ENCODE measurements at places on chromosomes 6 and 20.
A peak's percentile ranks its signal among the peaks of the same experiment; 100 is the strongest.

- no peak for DNase-seq
Measured at GRCh38 chr6:158518191-158519127, 41.4 kb upstream of the TMEM181 start.

GRCh38 chr20:46991880-46992639 is 97.4 kb downstream of the EYA2 start:
- DNase-seq: no peak

- DNase-seq: no peak
Measured at GRCh38 chr6:17466707-17467106, 73.3 kb downstream of the CAP2 start.

- DNase-seq: no peak
Measured at GRCh38 chr6:107083047-107083768, 32.1 kb downstream of the BEND3 start.

GRCh38 chr6:44660561-44661220 is 273.2 kb downstream of the CDC5L start:
- DNase-seq: no peak

DNA sequence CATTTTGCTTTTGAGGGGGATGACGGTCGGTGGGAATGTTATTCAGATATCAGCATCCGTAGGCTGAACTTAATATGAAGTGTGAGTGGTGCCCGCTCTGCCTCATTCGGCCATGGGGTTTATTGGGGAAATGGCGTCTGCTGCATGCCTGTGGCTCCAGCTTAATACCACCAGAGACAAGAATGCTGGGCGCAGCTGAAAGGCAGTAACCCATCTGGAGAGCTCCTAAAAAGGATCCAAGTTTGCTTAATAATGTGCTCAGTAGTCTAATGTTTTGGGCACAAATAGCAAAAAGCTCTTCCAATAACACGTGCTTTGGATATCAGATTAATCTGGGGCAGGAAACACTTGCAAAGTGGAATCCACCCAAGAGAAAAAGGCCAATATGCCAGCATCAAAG is 273.0 kb upstream of the TAB2 start:
- DNase-seq: no peak

DNA sequence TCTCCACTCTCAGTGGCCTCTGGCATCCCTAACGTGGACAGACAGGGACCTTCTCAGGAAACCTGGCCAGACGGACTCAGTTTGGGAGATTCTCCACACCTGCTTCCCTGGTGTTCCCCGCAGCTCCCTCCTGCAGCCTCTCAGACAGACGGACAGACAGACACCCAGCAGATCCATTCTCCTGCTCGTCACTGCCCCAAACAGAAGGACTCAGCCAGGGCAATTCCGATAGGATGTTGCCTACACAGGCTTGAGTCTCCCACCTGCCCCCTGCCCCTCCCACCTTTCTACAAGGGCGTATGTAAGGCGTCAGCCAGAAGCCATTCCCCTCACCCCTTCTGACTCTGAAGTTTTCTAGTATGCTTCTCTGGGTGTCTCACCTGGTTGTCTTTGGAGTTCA is 428 bp downstream of the CCM2L start:
- no peak for DNase-seq

- no peak for DNase-seq
Measured at GRCh38 chr6:4751823-4752464, 24.3 kb upstream of the CDYL start.

DNA sequence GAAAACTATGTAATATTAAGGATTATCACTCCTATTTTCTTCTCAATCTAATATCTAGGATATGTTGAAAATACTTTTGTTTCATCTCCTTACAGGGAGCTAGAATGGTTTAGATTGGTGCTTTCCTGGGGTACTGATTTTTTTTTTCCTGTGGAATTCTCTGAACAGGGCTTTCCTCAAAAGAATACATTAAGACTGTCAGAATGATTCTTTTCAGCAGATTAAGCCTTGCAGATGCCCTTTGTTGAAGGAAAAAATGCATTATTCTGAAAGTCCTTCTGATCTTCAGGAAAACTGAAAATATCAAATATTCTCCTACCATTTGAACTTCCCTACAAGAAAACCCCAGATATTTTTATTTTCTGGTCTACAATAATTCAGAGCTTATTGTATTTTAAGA is 178.9 kb downstream of the SOX4 start:
- DNase-seq: no peak

- DNase-seq: no peak
Measured at GRCh38 chr6:25831532-25832306, at the start of gene SLC17A1. Gene SLC17A1 (minus strand): TSS chr6:25832052. CDS start chr6:25830557, 1,495 bp downstream.

GRCh38 chr6:155349129-155349528 is 34.8 kb upstream of the TFB1M start:
- DNase-seq: no peak

- DNase-seq: peak; percentile 14
Measured at GRCh38 chr20:1301031-1301529, 27.9 kb downstream of the SDCBP2 start.

DNA sequence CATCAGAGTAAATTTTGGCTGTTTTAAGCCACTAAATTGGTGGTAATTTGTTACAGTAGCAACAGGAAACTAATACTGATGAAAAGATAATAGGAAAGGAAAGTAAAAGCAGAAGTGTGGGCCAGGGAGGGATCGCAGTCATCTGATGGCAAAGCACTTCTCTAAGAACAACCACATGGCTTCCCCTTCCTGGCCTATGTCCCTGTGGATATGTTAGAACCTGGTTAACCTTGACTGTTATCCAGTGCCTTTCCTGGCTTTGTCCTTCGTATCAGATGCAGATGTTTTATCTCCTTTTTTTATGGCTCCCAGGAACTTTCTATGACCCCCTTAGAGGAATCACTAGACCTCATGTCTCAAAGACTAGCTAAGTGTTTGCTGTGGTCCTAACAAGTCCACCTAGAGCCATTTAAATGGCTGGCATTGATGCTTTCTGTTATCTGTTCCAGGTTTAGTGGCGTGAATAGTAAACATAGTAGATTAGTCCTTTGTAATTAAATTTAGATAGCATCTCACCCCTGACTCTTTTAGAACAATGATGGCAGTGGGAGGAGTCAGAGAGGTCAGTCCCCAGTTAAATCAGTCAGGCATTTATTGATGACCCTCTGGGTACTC is 79.2 kb upstream of the PHACTR2 start:
- DNase-seq: peak; percentile 71

DNA sequence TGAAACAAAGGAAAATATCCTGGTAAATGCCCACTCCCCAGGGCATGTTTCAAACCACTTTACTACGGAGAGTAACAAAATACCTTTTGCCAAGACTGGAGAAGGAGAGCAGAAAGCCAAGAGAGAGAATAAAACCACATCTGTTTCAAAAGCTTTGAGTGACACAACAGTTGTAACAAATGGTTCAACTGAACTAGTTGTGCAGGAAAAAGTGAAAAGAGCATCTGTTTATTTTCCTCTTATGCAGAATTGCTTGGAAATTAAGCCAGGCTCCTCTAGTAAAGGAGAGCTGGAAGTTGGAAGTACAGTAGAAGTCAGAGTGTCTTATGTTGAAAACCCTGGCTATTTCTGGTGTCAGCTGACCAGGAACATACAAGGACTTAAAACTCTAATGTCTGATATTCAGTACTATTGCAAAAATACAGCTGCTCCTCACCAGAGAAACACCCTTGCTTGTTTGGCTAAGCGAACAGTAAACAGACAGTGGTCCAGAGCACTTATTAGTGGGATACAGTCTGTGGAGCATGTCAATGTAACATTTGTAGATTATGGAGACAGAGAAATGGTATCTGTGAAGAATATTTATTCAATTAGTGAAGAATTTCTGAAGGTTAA is 2.6 kb downstream of the TDRD6 start:
- DNase-seq: no peak

DNA sequence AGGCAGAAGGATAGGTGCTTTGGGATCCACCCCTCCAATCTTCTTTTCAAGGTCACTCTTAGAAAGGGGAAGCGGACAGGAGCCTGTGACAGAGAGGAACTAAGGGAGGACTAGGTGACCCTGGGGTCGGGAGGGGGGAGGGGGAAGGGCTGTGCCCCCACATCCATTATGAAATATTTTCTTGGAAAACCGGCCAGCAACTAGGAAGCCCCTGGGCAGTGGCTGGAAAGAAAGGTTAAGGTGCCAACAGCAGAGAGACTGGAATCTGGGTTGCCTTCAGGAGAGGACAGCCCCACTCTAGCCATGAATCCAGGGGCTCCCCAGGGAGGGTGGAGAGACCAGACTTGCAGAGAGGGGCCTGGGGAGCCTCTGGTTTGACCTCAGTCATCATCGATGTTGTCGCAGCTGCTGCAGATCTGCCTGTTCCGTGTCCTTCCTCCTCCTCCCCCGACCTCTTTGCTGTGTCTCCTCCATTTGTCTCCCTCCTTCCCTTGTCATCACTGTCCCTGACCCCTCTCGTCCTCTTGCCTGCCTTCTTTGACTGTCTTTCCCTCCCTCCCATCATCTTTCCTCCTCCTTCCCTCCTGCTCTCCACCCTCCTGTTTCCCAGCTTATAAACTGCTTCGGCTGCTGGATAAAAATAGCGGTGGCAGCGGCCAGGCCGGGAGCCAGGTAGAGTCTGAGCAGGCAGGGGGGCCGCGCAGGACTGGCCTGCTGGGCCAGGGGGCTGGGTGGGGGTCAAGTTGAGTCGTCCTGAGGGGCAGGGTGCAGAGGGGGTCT is 3.2 kb downstream of the SLC29A1 start:
- no peak for DNase-seq

DNA sequence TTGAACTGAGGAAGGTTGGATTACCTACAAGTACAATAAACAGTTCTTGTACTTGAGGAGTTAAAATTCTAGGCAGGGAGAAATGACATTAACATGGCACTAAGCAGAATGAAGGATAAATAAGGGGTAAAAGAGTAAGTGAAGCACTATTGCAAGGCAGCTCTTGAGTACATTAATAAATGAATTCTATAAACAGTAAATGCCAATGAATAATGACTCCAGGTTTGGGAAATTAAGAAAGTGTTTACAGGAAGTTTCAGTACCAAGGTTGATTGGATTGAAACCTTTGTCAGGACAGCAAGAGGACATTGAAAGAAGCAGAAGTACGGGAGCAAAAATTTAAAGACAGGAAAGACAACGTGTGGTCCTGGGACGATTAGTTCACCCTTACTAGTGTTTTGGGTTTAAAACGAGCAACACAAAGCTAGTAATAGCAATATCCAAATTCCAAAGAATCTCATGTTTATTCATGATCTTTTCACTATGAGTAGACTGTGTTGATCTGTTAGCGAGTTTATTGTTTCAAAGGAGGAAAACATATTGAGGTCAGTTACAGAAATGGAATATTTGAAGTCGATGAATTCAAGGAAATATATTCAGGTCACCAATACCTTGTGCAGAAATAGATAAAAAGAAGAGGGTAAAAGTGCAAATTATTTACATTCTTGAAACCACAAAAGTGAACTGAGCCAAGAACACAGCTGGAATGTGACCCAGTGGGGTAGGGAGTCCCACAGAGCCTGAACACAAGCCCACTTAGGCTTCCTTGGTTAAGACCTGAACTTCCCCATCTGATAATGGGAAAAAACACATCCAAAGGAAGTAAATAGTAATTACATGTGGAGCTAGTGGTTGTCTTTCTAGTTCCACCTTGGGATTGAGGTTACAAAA is 80.8 kb downstream of the MKKS start:
- DNase-seq: no peak

DNA sequence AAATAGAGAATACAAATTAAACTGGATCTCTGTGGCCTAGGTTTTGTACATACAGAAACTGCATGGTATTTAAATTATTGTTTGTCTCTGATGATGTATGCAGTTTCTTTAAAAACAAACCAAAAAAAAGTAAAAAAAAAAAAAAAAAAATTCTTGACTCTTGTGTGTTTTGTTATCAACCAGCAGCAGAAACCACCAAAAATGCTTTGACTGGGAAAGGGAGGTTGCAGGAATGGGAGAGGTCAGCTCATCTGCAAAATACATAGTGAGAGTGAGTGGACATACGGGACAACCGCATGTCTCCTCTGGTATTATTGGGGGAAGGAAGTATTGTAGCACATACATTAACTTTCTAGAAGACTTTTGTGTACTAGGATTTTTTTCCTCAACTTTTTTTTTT is 38.0 kb downstream of the TBC1D7 start:
- DNase-seq: no peak

- no peak for DNase-seq
Measured at GRCh38 chr20:36744243-36744642, 1.6 kb downstream of the NDRG3 start.

GRCh38 chr6:158286413-158286812 is 25.9 kb upstream of the TULP4 start:
- no peak for DNase-seq

- no peak for DNase-seq
Measured at GRCh38 chr6:88666901-88667300, 296.5 kb downstream of the RNGTT start.

- DNase-seq: no peak
Measured at GRCh38 chr20:57509665-57510237, 15.2 kb downstream of the CTCFL start.

- DNase-seq: no peak
Measured at GRCh38 chr20:23161968-23162696, 76.0 kb upstream of the CD93 start.

GRCh38 chr6:3418496-3419060 is 38.3 kb downstream of the SLC22A23 start:
- no peak for DNase-seq

GRCh38 chr6:36333171-36333895 is 3.4 kb downstream of the BNIP5 start:
- no peak for DNase-seq

GRCh38 chr6:162489101-162489976 is 238.2 kb downstream of the PRKN start:
- DNase-seq: no peak

DNA sequence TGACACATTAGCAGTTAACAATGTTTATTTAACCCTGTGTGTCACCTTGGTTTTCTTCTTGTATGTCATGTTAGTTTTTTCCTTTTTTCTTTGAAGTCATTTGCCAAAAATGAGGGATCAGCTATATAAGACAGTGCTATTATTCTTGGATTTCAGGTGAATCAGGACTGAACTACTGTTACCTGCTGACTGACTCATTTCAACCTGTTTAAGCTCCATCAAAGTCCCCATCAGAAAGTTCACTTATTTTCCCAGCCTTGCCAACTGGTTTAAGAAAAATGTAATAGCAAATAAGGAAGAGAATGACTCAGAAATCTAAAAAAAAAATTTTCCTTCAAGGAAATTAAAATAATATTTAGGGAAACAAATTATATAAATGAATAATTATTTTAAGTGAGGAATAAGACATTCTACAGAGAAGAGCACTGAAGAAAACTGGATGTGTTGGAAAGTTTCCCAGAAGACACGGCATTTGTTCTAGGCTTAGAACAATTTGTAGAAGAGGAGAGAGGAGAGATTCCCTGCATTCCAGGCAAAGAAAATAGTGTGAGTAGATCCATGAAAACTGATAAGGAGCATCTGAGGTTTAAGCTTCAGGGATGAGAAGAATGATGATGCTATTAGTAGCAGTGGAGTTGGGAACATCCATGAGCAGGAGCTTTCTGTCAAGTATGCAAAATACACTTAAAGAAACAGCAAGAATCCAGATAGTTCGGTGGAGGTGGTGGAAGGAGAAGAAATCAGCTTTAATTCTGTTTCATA is 84.9 kb upstream of the SIM1 start:
- DNase-seq: no peak

- DNase-seq: no peak
Measured at GRCh38 chr6:144174006-144174405, 23.7 kb downstream of the STX11 start.

- DNase-seq: no peak
Measured at GRCh38 chr6:45148711-45149341, 179.3 kb upstream of the RUNX2 start.

Data from KG1 (cell line).